Activated naive CD4-positive, alpha-beta T cell treated with anti-CD3 and anti-CD28 coated beads for 36 hours (primary cell): ENCODE measurements at places on chromosomes 7 and 10. TPM values are rescaled to one million over a fixed set of nuclear protein-coding genes. Genes with fewer than 3 reads are reported as not detected.

- H3K36me3 ChIP-seq: no peaks in the 10 kb centered on the region
- H3K27ac ChIP-seq: no peak overlapping the region
- no peaks in the 10 kb centered on the region for H3K4me1 ChIP-seq
- no peak for DNase-seq
- H3K4me3 ChIP-seq: no peak overlapping the region
- no peaks in the 10 kb centered on the region for H3K27me3 ChIP-seq
Observed at GRCh38 chr10:83769281-83769820, 370.0 kb upstream of the GHITM start.

Gene CTAGE6
- 0.98 TPM for total RNA-seq

- H3K27me3 ChIP-seq: peaks cover 10% of the 10 kb centered on the region
- no peaks in the 10 kb centered on the region for H3K4me1 ChIP-seq
- H3K36me3 ChIP-seq: no peaks in the 10 kb centered on the region
- H3K4me3 ChIP-seq: no peak overlapping the region
- no peak for DNase-seq
- no peak overlapping the region for H3K27ac ChIP-seq
Observed at GRCh38 chr7:158375034-158375433, 212.6 kb downstream of the PTPRN2 start.

- no peak for DNase-seq
- no peaks in the 10 kb centered on the region for H3K27me3 ChIP-seq
- no peak overlapping the region for H3K4me3 ChIP-seq
- H3K27ac ChIP-seq: no peak overlapping the region
- H3K36me3 ChIP-seq: no peaks in the 10 kb centered on the region
Observed at GRCh38 chr10:36634916-36635315, 490.5 kb upstream of the ANKRD30A start.

GRCh38 chr10:62373995-62374861, at the start of gene ZNF365:
Gene ZNF365 (plus strand): TSS chr10:62374369. CDS start chr10:62376194, 1,825 bp downstream.
- peak within 1 kb of the TSS; percentile 67 for H3K4me3 ChIP-seq
- peaks cover 26% of the 10 kb centered on the region for H3K27me3 ChIP-seq
- H3K36me3 ChIP-seq: no peaks in the 10 kb centered on the region
- no peak within 1 kb of the TSS for H3K27ac ChIP-seq
- H3K4me1 ChIP-seq: peaks cover 7% of the 10 kb centered on the region

DNA sequence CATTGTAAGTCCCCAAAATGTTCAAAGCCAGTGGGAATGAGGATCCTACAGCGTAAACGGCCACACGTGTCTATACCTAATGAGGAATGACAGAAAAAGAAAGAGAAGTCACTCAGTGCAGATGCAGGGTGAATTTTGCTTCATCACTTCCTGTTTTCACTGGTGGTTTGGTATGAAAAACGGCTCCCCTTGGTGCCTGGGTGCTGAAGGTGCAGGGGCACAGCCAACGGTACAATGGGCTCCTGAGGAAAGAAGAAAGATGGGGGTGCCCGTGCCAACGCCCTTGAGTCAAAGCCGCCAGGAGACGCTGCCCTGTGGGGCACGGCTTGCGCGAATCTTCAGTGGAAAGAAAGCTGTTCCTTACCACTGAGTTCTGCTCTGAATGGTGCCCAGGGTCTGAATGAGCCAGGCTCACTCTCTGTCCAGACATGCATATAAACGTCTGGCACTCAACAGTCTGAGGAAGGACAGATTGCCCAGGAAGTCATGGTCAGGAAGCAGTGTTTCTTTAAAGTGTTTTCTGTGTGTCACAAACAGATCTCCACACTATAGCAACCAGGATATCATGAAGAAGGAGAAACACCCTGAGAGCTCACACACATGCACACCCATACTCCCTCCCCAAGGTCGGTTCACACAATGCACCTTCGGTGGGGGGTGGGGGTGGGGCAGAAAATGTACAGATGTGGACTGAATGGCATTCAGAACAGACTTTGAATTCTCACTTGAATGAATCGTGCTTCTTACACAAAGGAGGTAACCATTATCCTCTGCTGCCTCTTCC, 105.8 kb downstream of the ELMO1 start:
- peaks cover 81% of the 10 kb centered on the region for H3K4me1 ChIP-seq
- peaks cover 43% of the 10 kb centered on the region for H3K36me3 ChIP-seq
- peak; percentile 86 for DNase-seq
- peak overlapping the region; percentile 97 for H3K27ac ChIP-seq
- no peaks in the 10 kb centered on the region for H3K27me3 ChIP-seq

- no peak overlapping the region for H3K27ac ChIP-seq
- H3K27me3 ChIP-seq: no peaks in the 10 kb centered on the region
- no peak overlapping the region for H3K4me3 ChIP-seq
- DNase-seq: no peak
- peaks cover 20% of the 10 kb centered on the region for H3K4me1 ChIP-seq
- peaks cover 8% of the 10 kb centered on the region for H3K36me3 ChIP-seq
Observed at GRCh38 chr7:101240226-101241014, 2.8 kb upstream of the CLDN15 start.

Gene GPR15LG
- total RNA-seq: not detected

DNA sequence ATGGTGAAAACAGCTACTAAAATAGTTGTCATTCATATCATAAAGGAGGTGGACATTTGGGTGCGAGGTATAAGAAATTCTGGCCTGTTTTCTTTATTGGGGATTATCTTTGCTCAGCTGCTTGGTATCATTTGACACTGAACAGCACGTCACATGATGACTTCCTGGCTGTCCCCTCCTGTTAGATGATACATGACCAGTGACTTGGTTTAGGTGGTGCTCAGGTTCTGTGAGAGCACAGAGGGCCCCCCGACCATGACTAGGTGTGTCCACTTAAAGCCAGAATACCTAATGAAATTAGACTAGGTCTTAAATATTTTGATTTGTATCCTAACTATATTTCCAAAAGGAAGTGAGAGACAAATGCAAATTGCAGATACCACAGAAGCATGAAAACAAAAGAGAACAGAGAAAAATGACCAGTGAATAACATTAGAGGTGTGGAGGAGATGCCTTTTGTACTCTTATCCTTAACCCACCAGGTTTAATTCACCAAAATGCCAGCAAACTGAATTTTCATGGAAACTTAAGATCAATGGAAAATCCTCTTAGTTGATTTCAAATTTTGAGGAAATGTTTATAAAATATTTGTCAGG, 50.6 kb upstream of the GJD4 start:
- peak overlapping the region; percentile 4 for H3K27ac ChIP-seq
- DNase-seq: no peak
- peaks cover 5% of the 10 kb centered on the region for H3K36me3 ChIP-seq
- no peaks in the 10 kb centered on the region for H3K4me1 ChIP-seq

Gene SEMA3E
- not detected for total RNA-seq

Gene ACSM6
- not detected for total RNA-seq

Gene IRF5
- total RNA-seq: 1.4 TPM
